Small intestine (tissue), 16 donors: ENCODE measurements at places on chromosomes 7 and 10. TPM values are rescaled to one million over a fixed set of nuclear protein-coding genes. Genes with fewer than 3 reads are reported as not detected.

DNA sequence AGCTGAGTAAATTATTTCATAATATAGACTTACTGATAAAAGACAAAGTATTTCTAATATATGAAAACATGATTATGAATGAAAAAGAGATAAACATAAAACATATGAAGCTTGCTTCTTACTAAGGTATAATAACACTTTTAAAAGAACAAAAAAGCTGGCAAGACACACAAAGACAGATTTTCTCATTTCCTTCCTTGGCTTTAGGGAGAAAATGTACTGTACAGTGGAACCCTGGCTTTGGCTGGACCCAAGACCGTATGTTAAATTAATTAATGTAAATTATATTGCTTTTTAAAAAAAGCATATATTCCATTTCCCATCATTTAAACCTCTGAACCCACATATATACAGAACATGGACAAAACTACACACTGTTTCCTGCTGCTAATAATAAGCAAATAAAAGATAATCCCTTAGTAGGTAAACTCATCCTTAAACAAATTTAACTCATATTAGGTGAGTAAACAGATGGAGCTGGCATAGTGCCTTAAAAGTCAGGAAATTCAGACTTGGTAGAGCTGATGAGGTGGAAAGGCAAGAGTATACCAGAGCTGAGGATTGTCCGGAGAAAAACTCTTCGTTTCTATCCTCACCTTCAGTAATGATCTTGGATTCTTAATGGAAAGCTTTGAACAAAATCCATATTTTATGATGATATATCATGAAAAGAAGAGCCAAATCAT lies 1016.4 kb upstream of the KCND2 start:
- DNase-seq, result no peak

- DNase-seq, result no peak
Measured at GRCh38 chr10:24992512-24993133, 23.3 kb downstream of the ENKUR start.

- no peak for DNase-seq
Measured at GRCh38 chr7:39091774-39092173, 114.1 kb downstream of the POU6F2 start.

GRCh38 chr7:122082670-122083069 lies 61.4 kb downstream of the AASS start:
- no peak for DNase-seq

DNA sequence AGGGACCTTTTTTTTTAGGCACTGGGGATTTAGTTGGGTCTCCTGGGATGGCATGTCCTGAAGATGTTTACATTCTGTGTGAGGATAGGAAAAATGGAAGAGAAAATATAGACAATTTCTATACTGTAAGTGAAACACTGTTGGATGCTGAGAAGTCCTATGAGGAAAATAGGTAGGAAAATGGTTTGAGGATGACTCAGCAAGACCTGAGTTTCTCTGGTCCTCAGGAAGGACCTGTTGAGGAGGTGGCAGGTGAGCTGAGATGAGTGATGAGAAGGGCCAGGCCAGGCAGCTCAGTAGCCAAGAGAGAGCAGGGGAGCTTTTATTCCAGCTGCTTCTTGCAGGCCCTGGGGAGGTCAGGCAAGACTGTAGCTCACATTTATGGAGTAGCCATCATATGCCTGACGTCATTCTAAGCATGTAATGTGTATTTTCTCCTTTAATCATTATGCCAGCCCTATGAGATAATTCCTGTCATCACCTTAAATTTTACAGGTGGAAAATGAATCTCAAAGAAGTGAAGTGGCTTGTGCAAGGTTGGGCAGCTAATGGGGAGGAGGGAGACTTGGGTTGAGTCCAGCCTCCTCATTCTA lies 19.1 kb upstream of the LRRC18 start:
- no peak for DNase-seq

GRCh38 chr10:75013007-75013406 lies 98.4 kb upstream of the SAMD8 start:
- no peak for DNase-seq

DNA sequence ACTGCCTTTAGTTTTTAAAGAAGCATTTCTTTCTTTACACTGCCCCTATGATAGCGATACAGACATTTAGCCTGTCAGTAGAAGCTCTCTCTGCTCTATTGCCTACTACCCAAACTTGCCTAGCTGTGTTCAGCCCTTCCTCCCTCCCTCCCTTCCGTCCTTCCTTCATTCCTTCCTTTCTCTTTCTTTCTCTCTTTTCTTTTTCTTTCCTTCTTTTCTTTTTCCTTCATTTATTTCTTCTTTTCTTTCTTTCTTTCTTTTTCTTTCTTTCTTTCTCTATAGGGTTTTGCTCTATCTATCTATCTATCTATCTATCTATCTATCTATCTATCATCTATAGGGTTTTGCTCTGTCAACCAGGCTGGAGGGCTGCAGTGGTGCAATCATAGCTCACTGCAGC lies 7.1 kb upstream of the ZNF212 start:
- no peak for DNase-seq

- no peak for DNase-seq
Measured at GRCh38 chr10:131703941-131704340, 196.9 kb upstream of the PPP2R2D start.

NODAL gene
- 0.16 TPM for polyA plus RNA-seq

HMX3 gene
- not detected for polyA plus RNA-seq

SLC13A1 gene
- polyA plus RNA-seq, result 8.2 TPM

MPP7 gene
- 6.7 TPM for polyA plus RNA-seq

WIPF3 gene
- polyA plus RNA-seq, result 1.8 TPM

GDF2 gene
- not detected for polyA plus RNA-seq
